ENCODE measurements at places on chromosomes 6 and 20.

DNA sequence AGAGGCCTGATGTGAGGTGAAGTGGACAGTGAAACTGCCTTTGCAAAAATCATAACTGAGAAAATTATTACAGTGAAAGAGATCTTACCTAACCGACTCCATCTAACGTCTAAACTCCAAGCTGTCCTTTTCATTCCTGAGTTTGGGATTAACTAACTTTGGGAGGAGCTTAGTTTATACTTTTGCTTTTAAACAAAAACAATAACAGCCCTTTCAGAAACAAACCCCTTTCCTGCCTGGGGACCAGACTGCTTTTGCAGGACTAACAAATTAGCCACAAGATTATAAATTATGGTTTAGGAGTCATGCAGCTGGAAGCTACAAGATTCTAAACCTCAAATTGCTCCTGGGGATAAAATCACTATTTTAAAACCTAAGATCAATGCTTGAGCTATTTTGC lies 38.6 kb upstream of the HFE start:
- DNase-seq: no peak

GRCh38 chr6:125195526-125195925 lies 42.0 kb downstream of the TPD52L1 start:
- no peak for DNase-seq

GRCh38 chr6:166460473-166461437 lies 78.0 kb upstream of the MPC1 start:
- no peak for DNase-seq

DNA sequence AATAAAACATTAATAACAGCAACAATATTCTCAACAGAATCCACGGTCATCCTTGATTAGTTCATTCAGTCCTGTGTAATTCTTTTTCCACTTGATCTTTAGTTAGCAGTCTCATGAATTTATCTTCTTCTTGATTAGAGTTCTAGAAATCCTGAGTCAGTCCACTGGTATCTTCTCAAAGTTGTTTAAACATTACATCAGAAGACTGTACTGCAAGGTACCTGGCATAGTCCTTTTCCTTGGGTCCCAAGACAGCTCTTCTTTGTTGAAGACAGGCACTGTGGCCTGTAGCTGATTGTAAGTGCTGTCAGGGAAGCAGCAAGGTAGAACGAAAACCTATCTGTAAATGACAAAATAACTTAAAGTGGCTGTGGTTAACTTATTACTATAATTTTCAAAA lies 11.8 kb downstream of the MAP3K4 start:
- DNase-seq: no peak

DNA sequence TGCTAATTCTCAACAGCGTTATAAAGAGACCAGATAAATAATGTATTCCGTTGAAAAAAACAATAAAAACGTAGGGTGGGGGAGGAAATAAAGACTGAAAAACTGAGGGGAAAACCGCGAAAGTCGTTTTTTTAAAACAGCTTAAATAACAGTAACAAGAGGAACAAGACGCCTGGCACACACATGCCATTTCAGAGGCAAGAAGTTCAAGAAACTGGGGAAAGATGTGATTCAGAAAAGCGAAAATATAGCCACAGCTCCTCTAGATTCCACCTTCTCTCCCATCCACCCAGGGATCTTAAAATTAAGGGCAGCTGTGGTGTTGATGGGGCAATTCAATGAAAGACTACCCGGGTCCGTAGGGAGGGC lies 1.3 kb downstream of the EPB41L2 start:
- no peak for DNase-seq

- DNase-seq: no peak
Measured at GRCh38 chr6:87972279-87972678, 75.4 kb upstream of the SPACA1 start.

- no peak for DNase-seq
Measured at GRCh38 chr20:11660673-11661072, 257.0 kb upstream of the BTBD3 start.
